Adipose tissue (tissue), 3 donors: ENCODE measurements at places on chromosomes 7 and 10. TPM values are rescaled to one million over a fixed set of nuclear protein-coding genes. Genes with fewer than 3 reads are reported as not detected.

GRM3 gene
- polyA plus RNA-seq = not detected

INSIG1 gene
- 185 TPM for polyA plus RNA-seq

FRA10AC1 gene
- polyA plus RNA-seq = 12.4 TPM

CLCN1 gene
- polyA plus RNA-seq = not detected

CPA2 gene
- polyA plus RNA-seq = 4.2 TPM

TMEM72 gene
- polyA plus RNA-seq = 2.5 TPM

CYP3A4 gene
- 0.22 TPM for polyA plus RNA-seq

WIPF3 gene
- 1.1 TPM for polyA plus RNA-seq

ADRB1 gene
- polyA plus RNA-seq = 8.9 TPM

CARD11 gene
- polyA plus RNA-seq = 0.74 TPM

HOXA11 gene
- polyA plus RNA-seq = 0.41 TPM

HTR5A gene
- polyA plus RNA-seq = not detected

TCAF2 gene
- polyA plus RNA-seq = 1.0 TPM

AKR1C8 gene
- not detected for polyA plus RNA-seq

CFAP70 gene
- 1.8 TPM for polyA plus RNA-seq

HOXA9 gene
- 1.4 TPM for polyA plus RNA-seq

DGKB gene
- 0.06 TPM for polyA plus RNA-seq

DNAH11 gene
- under 0.01 TPM for polyA plus RNA-seq

TES gene
- 28.4 TPM for polyA plus RNA-seq

NUTM2E gene
- 0.58 TPM for polyA plus RNA-seq

RAPGEF5 gene
- 5.7 TPM for polyA plus RNA-seq

CABCOCO1 gene
- polyA plus RNA-seq = 0.62 TPM

YAE1 gene
- polyA plus RNA-seq = 11.7 TPM

TMEM229A gene
- not detected for polyA plus RNA-seq

CPXM2 gene
- polyA plus RNA-seq = 4.7 TPM

POM121L12 gene
- polyA plus RNA-seq = not detected

TRIM50 gene
- polyA plus RNA-seq = 1.2 TPM

NFKB2 gene
- 16.1 TPM for polyA plus RNA-seq

DUSP5 gene
- 23.5 TPM for polyA plus RNA-seq

CDHR3 gene
- 6.4 TPM for polyA plus RNA-seq

PIK3CG gene
- polyA plus RNA-seq = 1.2 TPM

ZNF804B gene
- polyA plus RNA-seq = not detected

PRPS1L1 gene
- polyA plus RNA-seq = not detected

CNNM1 gene
- polyA plus RNA-seq = under 0.01 TPM

CDH23 gene
- 15.5 TPM for polyA plus RNA-seq

HOXA1 gene
- 0.08 TPM for polyA plus RNA-seq

PPP1R9A gene
- 0.45 TPM for polyA plus RNA-seq
